Activated CD4-positive, alpha-beta T cell treated with anti-CD3 and anti-CD28 coated beads, Interleukin-2, amount 10 ng/mL, durations not matched to agents 24 days and 14 days (primary cell): ENCODE measurements at places on chromosomes 2 and 18. TPM values are rescaled to one million over a fixed set of nuclear protein-coding genes. Genes with fewer than 3 reads are reported as not detected.
A peak's percentile ranks its signal among the peaks of the same experiment; 100 is the strongest.

ALPI gene
- not detected in 2 replicates for total RNA-seq

HOXD10 gene
- not detected in 2 replicates for total RNA-seq

DNA sequence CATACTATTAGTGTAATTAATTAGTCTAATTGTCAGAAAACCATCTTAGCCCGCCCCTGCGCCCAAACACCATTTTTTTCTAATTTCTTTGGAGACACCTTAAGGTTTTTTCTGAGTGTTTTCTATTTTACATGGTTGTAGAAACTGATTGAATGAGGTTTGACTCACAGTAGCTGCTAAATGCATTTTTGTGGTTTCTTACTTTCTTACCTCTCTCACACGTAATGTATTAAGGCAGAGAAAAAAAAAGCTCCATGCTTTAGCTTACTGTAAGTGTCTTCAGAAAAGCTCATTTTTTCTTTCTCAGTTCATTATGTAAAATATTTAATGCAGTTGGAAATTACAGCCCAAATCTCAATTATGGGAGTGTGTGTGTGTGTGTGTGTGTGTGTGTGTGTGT, 548.5 kb upstream of the LRRTM4 start:
- DNase-seq, result no peak
- no peak overlapping the region for H3K27ac ChIP-seq
- H3K36me3 ChIP-seq, result no peaks in the 10 kb centered on the region
- H3K4me3 ChIP-seq, result no peak overlapping the region
- no peaks in the 10 kb centered on the region for H3K27me3 ChIP-seq

DNA sequence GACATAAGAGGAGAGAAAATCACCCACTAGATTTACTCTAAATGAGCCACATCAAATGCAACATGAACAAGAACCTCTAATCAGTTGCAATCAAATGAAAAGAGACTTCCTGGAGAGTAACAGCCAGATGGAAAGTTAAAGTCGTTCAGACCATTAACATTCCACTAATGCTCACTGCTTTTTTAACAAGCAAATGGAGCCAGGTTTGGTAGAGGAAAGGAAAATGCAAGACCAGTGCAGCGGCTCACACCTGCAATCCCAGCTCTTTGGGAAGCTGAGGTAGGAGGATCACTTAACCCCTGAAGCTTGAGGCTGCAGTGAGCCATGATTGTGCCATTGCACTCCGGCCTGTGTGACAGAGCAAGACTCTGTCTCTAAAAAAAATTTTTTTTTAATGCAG, 48.5 kb downstream of the CACNB4 start:
- DNase-seq, result no peak
- H3K36me3 ChIP-seq, result no peaks in the 10 kb centered on the region
- no peak overlapping the region for H3K4me3 ChIP-seq
- H3K27me3 ChIP-seq, result peaks cover 5% of the 10 kb centered on the region

- no peaks in the 10 kb centered on the region for H3K27me3 ChIP-seq
- H3K4me1 ChIP-seq, result peaks cover 52% of the 10 kb centered on the region
- no peak for DNase-seq
- H3K27ac ChIP-seq, result peak overlapping the region; percentile 18
- H3K4me3 ChIP-seq, result peak overlapping the region; percentile 43
Observed at GRCh38 chr2:84652431-84652830, 136.1 kb downstream of the DNAH6 start.

SULT1C4 gene
- total RNA-seq, result not detected in 2 replicates

CDH7 gene
- total RNA-seq, result not detected in 2 replicates

DNA sequence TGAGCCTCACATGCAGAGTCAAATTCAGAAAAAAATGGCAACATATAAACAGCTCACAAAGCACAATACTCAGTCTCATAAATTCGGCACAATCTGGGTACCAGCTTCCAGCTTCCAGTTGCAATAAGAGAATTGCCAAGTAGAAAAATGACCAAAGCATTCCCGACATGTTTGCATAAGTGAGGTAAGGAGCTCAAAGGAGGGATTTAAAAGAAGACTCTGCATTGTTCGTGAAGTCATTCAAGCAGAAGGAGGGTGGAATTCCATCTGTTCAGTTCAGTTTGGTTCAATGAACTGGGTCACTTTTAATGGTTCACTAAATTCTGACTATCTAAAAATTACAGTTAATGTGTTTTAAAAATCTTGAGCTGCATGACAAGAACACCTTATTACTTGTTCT, 106.7 kb upstream of the KLHL14 start:
- no peaks in the 10 kb centered on the region for H3K27me3 ChIP-seq
- no peaks in the 10 kb centered on the region for H3K4me1 ChIP-seq
- no peaks in the 10 kb centered on the region for H3K36me3 ChIP-seq
- no peak for DNase-seq
- H3K27ac ChIP-seq, result no peak overlapping the region
- no peak overlapping the region for H3K4me3 ChIP-seq
